ENCODE measurements at places on chromosomes 6 and 20. TPM values are rescaled to one million over a fixed set of nuclear protein-coding genes. Genes with fewer than 3 reads are reported as not detected.

GRCh38 chr6:111600588-111601445 lies 4.9 kb downstream of the TRAF3IP2 start:
- no peak for DNase-seq

GRCh38 chr20:44701118-44701857 lies 13.9 kb upstream of the CCN5 start:
- DNase-seq, result no peak

GRCh38 chr6:127606131-127606562 lies 29.2 kb downstream of the C6orf58 start:
- DNase-seq, result no peak

DNA sequence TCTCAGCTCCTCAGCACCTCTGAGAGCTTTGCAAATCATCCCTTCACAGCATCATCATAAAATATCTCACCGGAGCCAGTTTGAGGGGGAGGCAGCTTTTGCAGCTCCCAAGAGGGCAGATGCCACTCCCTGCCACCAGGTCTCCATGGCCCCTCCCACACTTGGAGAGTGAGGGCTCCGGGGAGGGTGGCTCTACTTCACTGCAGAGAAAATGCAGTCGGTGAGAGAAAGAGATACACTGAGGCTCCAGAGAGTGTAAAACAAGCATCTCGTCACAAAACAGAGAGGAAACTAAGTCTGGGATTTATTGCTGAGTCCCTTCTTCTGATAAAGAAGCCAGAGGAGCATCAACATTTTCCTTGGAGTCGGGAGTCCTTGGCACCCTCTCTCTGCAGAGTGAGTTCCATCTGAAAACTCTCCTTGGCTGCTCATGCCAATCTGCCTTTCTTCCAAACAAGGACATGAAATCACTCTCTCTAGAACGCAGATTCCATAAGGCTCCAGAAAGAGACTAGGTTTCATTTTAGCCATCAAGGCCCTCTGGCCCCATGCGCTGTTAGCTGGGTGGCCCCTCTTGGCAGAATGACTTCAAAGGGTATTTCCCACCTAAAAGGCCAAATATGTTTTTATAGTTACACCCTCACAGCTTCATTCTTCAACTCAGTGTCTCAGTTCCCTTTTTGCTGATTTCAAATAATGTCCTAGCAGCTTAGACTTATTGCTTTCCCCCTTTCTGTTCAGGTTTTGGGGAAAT lies 70.6 kb upstream of the F13A1 start:
- no peak for DNase-seq

DNA sequence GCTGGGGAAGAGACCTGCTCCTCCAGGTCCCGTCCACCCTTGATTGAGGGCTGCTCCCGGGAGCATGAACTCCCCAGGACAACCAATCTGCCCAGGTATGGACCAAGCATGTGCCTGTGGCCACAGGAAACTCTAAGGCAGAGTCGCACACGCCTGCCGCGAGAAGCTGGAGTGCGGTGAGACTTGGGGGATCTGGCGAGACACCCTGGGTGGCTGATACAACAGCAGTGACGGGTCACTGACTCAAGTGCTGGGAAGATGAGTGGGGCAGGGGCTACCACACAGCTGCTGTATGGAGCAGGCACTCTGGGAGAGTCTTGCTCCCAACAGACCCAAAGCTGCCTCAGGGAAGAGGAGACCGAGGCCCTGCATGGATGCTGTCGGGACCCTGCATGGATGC lies 40.1 kb downstream of the BFSP1 start:
- no peak for DNase-seq

DNA sequence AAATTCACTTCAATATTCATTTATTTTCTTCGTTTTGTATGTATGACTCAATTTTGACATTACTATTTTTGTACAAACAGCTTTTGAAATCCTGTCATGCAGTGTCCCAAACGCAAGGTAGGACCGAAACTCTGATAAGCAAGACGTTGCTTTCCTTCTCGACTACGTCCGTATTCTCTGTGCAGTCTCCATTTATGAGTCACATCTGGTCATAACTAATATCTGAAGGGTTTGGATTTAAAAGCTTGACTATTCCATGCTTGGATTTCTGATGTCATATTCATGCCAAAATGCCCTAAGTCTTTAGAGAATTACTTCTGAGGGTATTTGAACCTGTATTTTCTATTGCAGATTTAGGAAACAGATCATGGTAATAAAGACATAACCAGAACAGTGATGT lies 37.8 kb upstream of the LAMP5 start:
- DNase-seq, result no peak

Gene COL12A1
- polyA plus RNA-seq, result not detected
